Activated CD8-positive, alpha-beta memory T cell treated with anti-CD3 and anti-CD28 coated beads, Interleukin-2, amount 50 U/mL, for 4 hours (primary cell): ENCODE measurements at places on chromosomes 2 and 18.

GRCh38 chr2:238242731-238243495 is 3.1 kb upstream of the HES6 start:
- DNase-seq, result no peak

GRCh38 chr2:25232248-25232825 is 64.0 kb upstream of the POMC start:
- DNase-seq, result no peak

DNA sequence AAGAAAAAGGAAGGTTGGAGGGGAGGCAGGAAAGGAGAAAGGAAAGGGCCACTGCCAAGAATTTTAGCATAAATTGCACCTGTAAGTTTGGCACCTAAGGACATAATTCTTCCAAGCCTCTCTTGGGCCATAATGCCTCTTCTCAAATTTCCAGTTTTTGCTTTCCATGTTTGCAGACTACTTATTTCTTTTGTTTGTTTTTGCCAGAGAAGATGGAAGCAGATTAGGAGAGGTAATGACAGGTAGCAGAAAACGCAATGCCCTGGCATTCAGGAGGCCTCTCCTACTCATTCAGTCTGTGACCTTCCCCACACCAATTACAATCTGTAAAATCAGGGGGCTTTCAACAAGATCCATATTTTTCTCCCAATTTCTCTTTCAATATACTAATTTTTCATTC is 56.8 kb downstream of the MRPL33 start:
- no peak for DNase-seq

DNA sequence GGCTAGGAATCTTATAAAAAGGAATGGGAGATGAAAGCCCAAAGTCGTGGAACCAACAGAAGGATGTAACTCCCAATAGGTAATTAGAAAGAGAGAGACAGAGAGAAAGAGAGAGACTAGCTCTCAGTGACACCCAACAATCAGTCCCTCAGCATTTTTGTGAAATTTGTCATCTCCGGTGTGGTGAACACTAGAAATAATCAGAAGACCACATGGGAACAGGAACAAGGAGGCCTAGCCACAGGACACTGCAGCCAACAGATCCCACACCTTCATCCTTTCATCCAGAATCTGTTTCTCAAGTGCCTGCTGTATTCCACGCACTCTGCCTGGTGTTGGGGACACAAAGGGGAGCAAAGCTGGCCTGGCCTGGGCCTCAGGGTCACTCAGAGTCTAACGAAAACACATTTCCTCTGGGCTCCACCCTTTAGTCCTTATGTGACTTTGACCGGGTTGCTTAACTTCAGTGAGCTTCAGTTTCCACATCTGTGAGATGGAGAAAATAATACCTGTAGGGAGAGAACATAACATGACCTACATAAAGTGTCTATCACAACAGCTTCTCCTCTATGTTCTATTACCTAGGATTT is 53.1 kb downstream of the EHD3 start:
- DNase-seq, result no peak

DNA sequence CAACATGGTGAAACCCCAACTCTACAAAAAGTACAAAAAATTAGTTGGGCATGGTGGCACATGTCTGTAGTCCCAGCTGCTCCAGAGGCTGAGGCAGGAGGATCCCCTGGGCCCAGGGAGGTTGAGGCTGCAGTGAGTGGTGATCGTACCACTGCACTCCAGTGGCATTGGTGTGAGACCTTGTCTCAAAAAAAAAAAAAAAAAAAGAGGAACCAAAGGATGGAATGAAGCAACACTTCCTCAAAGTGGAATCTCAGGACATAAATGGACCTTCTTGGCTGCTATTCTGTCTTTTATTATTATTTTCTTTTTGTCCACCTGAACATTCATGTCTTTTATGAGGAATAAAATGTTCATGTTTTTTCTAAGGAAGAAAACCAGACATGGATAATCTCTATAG is 13.7 kb downstream of the GEMIN6 start:
- no peak for DNase-seq

GRCh38 chr2:30139131-30139870 is 7.5 kb upstream of the YPEL5 start:
- peak; percentile 19 for DNase-seq

DNA sequence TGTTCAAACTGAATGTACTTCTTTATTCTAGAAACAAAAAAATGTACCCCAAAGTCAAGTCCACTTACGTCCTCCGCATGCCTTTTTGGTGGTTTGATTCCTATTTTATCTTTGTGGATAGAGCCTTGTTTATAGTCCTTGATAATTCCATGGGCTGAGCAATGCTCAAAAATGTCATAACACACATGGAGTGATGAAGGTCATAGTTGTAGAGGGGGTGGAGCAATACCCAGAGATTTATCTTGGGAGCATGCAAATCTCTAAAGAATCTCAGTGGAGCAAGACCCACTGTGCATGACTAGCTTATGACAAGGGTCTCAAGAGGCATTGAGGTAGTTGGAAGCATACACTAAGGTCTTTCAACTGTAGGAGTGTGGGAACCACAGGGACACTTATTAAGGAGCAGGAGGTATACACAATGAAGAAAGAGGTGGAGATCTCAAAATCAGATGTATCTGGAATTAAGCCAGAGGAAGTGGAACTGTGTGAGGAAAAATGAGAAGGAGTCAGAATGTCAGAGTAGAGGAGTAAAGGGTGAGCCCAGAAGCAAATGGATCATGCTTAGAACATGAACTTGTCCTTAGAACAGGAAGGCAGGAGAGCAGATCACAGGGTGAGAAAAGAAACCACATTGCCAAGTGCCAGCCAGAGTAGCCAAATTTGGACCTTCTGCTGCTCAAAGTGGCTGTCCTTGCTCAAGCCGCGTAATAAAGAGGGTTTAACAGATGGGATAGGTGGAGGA is 68.1 kb upstream of the STK39 start:
- DNase-seq, result no peak

- no peak for DNase-seq
Measured at GRCh38 chr2:85243101-85244072, 84.4 kb downstream of the TGOLN2 start.

- no peak for DNase-seq
Measured at GRCh38 chr2:210568108-210568507, 11.7 kb downstream of the CPS1 start.

- DNase-seq, result no peak
Measured at GRCh38 chr2:173118395-173118794, 42.7 kb downstream of the MAP3K20 start.

GRCh38 chr18:48826806-48827205 is 124.0 kb downstream of the SMAD7 start:
- DNase-seq, result peak; percentile 2

DNA sequence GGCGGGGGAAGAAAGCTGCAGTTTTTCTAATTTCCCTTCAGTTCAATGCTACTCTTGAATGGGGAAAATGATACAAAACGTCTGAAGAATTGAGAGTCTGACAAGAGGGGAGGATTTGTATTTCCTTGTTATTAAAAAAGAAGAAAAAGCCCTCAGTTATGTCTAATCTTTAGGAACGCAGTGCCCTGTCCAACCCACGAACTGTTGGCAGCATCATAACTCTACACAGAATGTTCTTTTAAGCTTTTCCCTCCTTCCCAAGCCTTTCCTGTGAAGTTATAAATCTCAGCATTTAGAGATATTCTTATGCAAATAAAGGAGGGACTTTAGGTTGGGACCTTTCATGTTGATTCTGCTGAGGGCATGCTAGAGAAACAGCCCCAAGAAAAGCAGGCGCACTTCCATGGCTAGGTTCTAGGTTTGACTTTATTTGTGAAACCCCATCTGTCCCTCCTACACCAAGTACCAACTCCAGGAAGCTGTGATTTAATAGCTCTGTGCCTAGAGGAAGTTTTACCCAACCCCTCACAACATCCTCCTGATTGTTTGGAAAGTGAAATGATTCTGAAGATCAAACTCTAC is 288.6 kb downstream of the SETBP1 start:
- DNase-seq, result no peak

GRCh38 chr2:30990176-30990575 is 148.1 kb downstream of the GALNT14 start:
- DNase-seq, result no peak

DNA sequence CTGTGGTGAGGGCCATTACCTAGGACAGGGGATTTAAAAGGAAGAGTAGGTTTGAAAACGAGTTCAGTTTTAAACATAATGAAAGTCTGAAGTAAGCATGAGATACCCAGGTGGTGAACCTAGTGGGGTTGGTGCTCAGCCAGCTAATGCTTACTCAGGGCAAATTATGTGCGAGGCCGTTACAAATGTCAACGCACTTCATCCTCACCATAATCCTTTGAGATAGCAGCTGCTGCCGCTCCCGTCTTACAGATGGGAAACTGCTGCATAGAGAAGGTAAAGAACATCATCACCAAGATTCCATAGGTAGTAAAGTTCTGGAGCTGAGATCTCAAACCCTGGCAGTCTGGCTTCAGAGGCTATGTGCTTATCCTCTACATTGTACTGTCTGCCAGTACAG is 209.0 kb downstream of the DYM start:
- DNase-seq, result no peak

DNA sequence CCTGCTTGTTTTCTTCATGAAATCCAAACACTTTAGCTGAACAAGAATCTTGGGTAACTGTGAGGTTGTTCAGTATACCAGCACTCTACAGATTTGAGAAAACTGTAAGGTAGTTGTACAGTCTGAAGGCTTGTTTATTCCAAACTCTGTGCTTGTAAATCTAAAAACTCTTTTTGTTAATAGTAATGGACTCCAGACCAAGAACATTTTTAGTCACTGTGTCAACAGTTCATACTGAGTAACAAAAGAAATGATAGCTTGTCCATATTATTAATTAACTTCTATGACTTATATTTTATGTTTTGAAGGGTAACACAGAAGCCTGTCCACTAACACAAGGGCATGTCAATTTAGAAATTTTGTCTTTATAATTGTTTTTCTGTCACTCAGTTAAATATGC is 72.2 kb upstream of the KYNU start:
- DNase-seq, result no peak

- no peak for DNase-seq
Measured at GRCh38 chr18:69763002-69763401, 184.7 kb downstream of the CD226 start.

- no peak for DNase-seq
Measured at GRCh38 chr2:233967164-233967563, 50.0 kb downstream of the TRPM8 start.

DNA sequence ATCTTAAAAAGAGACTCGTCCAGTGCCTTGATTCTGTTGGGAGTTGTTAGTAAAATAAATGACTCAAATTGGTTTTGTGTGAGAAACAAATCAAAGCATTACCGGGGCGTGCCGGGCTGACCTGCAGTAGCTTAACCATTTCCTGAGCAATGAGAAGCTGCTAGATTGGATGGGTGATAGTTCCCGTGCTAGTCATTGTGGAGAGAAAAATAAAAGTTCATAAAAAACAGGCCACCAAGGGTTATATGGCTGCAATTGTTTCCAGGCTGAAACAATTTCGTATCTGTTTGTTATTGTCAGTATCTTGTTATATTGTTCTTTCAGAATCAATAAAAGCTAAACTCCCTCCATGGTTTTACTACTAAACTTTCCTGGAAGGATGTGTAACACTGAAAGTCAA is 314.4 kb downstream of the MTX2 start:
- DNase-seq, result no peak

DNA sequence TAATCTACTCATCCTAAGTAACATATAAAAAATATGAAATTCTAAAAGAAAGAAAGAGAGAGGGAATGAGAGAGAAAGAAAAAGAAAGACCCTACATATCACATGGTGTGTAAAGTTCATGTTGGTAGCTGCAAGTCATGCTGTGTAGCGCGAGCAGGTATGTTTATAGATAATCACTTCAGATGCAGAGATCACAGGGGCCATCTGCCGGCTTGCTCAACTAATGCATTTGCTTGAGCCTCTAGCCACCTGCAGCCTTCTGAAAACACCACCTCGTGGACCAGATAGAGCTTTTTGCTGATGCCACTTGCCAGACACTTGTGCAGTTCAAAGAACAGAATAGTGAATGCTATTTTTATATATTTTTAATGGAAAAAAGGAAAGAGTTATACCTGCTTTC is 37.6 kb downstream of the CDH7 start:
- no peak for DNase-seq

- DNase-seq, result no peak
Measured at GRCh38 chr2:692767-693166, 15.6 kb upstream of the TMEM18 start.

GRCh38 chr18:41809652-41810051 is 145.4 kb upstream of the PIK3C3 start:
- DNase-seq, result no peak

DNA sequence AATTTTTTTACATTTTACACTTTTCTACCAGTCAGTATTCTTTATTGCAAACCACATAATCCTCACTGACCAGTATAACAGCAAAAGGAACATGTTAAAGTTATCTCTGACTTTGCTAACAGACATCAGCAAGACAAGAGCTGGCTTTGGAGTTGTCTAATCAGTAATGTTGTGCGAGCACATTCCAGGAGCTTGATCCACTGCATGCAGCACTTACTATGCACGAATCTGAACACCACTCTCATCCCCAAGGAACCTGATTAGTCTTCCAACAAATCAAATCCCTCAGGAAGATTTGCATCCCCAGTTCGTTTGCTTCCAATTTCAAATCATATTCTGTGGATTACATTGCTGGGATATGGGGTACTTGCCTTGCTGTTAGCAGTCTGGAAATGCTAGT is 269.3 kb upstream of the EPC2 start:
- no peak for DNase-seq

DNA sequence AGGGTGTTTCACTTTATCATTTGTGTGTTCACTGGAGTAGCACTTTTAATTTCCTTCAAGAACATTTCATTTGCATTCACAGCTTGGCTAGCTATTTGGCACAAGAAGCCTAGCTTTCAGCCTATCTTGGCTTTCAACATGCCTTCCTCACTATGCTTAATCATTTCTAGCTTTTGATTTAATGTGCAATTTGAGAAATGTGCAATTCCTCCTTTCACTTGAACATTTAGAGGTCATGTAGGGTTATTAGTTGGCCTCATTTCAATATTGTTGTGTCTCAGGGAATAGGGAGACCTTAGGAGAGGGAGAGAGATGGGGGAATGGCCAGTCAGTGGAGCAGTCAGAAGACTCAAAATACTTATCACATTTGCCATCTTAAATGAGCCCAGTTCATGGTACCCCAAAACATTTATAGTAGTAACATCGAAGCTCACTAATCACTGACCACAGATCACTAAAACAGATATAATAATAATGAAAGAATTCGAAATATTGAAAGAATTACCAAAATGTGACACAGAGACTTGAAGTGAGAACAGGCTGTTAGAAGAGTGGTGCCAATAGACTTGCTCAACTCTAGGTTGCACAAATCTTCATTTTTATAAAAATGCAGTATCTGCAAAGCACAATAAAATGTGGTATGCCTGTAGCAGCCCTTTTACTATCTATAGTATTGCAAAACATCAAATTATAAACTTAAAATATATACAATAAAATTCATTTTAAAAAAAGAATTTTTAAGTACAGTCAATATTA is 561.2 kb downstream of the METTL4 start:
- no peak for DNase-seq
